Dorsolateral prefrontal cortex (tissue), 122 donors: ENCODE measurements at places on chromosomes 1 and 21. TPM values are rescaled to one million over a fixed set of nuclear protein-coding genes. Genes with fewer than 3 reads are reported as not detected.

DNA sequence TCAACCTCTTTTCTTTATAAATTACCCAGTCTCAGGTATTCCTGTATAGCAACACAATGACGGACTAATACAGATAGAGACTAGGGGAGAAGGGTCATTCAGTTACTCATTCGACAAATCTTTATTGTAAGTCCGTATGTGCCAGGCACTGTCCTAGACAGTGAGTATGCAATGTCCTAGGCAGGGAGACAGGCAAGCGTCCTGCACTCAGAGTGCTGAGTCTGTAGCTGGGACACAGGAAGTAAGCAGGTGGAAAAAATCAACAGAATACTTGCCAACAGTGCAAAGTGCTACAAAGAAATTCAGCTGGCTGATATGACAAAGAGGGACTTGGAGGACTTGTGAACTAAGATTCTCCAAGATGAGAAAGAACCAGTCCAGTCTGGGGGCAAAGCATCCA, 92.2 kb upstream of the ZBTB40 start:
- no peak for DNase-seq

FAM110D gene
- 1.2 TPM for total RNA-seq

GRCh38 chr1:66267201-66267940, 266.6 kb upstream of the SGIP1 start:
- no peak for DNase-seq

GRCh38 chr1:87869567-87869966, 540.9 kb downstream of the LMO4 start:
- DNase-seq = no peak

DNA sequence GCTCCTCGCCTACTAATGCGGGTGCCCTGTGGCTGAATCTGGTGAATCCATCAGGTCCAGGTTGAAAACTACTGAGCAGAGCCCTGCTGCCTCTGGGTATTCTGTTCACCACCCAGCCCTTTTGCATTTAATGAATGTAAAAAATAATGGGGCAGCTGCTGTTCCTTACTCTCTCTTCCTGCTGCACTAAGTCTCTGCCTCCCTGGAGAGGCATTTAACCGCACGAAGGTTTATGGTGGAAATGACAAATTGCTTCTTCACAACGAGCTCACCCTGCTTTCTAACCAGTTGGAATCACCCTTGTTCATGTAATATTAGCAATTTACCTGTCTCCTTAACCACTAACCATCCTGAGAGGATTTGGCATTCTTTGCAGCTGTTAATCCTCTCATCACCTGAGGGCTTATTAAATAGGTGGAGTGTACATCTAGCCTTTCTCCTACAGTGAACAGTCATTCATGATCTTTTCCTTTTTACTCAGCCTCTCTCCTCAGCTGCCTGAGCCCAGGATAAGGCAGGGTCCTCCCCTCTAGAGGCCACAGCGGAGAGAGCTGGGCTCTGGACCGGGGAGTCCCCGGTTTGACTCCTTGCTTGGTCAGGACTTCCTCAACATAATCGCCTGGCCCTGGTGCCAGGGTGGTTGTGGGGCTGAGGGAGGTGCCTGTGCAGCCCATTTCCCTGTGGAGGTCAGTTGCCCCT, 97.6 kb downstream of the NOS1AP start:
- no peak for DNase-seq

DNA sequence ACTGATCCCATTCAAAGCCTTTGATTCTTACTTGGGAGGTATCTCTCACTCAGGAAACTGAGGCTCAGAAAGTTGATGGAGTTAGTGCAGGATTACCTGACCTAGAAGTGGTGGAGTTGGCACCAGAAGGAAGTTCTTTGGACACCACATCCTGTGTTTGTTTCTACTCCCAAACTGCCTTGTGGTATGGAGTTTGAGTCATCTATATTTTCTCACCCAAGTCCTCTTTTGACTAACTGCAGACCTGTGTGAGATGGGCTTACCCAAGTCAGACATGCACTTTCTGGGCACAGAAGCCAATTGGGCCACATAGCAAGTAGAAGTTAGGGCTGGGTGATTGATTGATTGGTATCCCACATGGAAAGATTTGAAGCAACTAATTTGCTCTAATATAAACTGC, 36.1 kb downstream of the FGGY start:
- DNase-seq = no peak

RPE65 gene
- total RNA-seq = not detected

GRCh38 chr1:179053486-179053885, 27.8 kb downstream of the FAM20B start:
- DNase-seq = no peak

- no peak for DNase-seq
Measured at GRCh38 chr1:73783352-73783751, 414.6 kb downstream of the LRRIQ3 start.

- DNase-seq = no peak
Measured at GRCh38 chr21:21236996-21237395, 238.8 kb downstream of the NCAM2 start.

DNA sequence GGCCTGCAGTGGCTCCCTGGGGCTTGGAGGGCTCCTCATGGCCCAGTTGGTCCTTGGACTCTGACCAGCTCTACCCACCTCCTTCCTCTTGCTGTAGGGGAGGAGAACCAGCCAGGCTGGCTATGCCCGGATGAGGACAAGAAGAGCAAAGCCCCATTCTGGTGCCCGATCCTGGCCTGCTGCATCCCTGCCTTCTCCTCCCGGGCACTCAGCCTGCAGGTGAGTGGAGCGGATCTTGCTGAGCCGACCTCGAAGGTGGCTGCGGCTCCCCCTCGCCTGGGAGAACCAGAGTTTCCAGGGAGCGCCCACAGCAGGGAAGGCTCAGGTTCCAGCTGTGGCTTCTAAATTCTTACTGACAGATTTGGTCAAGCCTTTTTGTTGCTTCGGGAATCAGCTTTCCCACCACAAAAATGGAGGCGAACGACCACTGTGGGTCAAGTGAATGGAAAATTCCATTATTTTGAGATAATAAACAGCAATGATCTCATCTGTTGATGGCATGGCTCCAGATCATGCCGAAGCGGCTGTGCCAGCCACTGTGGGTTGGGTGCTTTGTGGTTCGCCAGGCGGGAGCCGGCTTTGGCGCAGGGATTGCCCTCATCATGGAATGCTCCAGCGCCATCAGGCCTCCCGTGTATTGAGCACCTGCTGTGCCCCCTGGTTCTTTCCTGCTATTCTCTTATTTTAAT, 106.5 kb upstream of the ACTL8 start:
- no peak for DNase-seq

DNA sequence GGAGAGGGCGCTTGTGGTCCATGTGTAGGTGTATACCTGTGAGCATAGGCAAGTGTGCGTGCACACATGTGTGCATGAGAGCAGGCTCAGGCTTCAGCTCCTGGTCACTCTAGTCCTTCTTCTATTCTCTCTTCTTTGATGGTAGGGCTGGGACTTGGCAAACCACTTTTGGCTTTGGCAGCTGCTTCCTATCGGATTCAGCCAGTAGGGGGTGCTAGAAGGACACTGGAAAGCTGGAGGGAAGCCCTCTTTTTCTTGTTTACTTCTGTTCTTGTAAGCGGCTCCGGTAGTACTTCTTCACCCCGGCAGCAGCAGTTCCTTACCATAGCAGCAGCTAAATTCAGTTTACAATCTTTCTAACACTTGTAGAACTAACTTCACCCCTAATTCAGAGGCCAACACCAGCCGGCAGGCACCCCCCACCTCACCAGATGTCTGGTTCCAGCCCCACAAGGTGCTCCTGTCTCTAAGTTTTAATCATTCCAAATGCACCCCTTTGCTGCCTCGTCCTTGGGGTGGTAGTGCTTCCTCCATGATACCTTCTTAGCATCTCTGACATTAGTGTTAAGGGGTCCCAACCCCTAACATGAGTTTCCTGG, 25.1 kb downstream of the NENF start:
- no peak for DNase-seq

DNA sequence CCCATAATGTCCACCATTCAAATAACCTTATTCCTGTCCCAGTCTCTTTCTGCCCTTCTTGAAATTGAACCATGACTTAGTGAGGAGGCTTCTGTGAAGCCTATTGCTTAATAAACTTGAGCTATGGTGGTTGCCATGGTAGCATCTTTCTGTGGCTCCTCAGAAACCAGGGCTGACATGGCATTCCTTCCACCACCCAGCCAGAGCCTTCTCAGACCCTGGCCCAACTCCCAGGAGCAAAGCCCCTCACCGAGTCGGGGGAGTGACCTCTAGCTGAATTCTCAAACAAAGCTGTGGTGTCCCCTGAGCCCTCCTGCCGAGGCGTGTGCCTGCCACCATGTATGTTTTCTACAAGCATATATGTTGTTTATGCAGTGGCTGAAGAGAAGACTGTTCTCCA, 259.1 kb downstream of the CACNA1E start:
- DNase-seq = no peak

SYT2 gene
- 16.5 TPM for total RNA-seq

GRCh38 chr21:43884861-43885417, 19.9 kb downstream of the AGPAT3 start:
- no peak for DNase-seq

DNA sequence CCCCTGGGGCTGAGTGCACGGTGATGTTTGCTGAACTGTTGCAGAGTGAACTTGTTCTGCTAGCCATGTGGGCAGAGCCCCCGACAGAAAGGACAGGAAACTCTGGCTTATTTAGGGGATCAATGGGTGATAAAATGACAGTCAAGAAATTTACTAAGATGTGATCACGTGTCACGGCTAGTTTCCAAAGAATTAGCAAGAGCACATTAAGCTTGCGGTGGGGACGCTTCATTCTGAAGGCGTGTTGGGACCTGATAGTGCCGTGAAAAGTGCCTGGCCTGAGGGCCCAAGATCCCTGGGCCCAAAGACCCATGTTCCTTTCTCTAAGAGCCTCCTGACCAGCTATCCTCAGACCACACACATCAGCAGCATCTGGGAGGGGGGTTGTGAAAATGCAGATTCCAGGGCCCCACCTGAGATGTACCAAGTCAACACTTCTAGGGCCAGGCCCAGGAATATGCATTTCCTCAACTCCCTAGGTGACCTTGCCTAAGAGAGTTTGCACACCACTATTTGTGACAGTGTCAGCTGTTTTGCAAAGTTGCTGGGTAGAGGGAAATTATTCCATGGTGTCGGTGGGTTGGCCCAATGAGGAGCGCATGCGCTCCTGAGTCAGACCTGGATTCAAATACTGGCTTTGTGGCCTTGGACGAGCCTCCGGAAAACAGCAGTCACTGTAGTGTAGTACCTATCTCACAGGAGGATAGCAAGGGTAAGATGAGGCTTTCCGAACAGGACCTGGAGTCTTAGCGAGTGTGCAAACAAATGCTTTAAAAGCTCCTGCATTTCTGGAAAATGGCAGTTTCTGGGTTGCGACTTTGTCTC, 77.5 kb downstream of the SPSB1 start:
- no peak for DNase-seq

PTPN14 gene
- total RNA-seq = 27.6 TPM
